ENCODE measurements at places on chromosomes 3 and 15. TPM values are rescaled to one million over a fixed set of nuclear protein-coding genes. Genes with fewer than 3 reads are reported as not detected.

- peak; percentile 7 for DNase-seq
These were observed 67.2 kb downstream of the EIF4E3 start for GRCh38 chr3:71657831-71658530.

- DNase-seq, result no peak
These were observed 441.5 kb upstream of the RARB start for GRCh38 chr3:24986612-24987011.

- DNase-seq, result no peak
These were observed 391.6 kb upstream of the PROK2 start for GRCh38 chr3:72176537-72177041.

- peak; percentile 30 for DNase-seq
These were observed 38.5 kb upstream of the CPB1 start for GRCh38 chr3:148789146-148789545.

DNA sequence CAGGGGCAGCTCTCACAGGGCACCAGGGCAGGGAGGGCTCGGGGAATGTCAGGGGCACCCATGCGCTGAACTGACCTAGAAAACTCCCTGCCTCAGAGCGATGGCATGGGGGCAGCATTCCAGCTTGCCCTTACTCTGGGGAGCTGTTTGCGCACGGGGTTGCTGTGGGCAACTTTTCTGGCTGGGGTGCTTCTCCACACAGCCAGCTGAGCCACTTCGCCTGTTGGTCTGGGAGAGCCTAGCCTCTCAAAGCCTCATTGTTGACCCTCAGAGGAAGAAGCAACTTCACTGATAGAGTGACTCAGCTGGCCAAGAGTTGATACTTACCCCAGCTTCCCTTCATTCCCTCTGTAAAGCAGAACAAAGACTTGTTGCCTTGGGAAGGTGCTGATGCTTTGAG, 42.6 kb upstream of the MRPS22 start:
- DNase-seq, result no peak

GRCh38 chr15:73231661-73232419, 136.9 kb downstream of the HCN4 start:
- DNase-seq, result peak; percentile 65

GRCh38 chr3:157125101-157125500, 34.8 kb downstream of the CCNL1 start:
- no peak for DNase-seq

ADCY5 gene
- total RNA-seq, result 0.43 TPM

C3orf20 gene
- total RNA-seq, result not detected

IQGAP1 gene
- 297 TPM for total RNA-seq

ENTPD3 gene
- not detected for total RNA-seq

FAM43A gene
- total RNA-seq, result 37.0 TPM
